CD4-positive, alpha-beta T cell treated with Interferon gamma for 1 hour (primary cell): ENCODE measurements at places on chromosomes 4 and X.
A peak's percentile ranks its signal among the peaks of the same experiment; 100 is the strongest.

- no peak for DNase-seq
Observed at GRCh38 chr4:66564901-66565651, 894.8 kb upstream of the EPHA5 start.

DNA sequence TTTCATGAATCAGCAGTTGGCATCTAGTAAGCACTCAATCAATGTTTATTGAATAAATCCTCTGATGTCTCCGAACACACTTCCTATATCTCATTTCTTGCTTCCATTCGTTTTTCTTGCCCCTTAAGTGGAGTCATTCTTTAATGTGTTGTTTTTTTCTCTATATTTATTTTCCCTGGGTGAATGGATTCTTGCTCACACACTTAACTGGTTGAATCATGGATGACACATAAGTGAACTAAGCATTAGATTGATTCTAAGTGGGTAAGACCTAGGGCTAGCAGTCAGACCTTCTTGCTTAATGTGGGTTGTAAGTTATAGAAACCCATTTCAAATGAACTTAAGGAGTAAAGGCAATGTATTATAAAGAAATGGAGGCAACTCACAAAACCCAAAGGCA, 111.1 kb downstream of the RTL3 start:
- DNase-seq = no peak

DNA sequence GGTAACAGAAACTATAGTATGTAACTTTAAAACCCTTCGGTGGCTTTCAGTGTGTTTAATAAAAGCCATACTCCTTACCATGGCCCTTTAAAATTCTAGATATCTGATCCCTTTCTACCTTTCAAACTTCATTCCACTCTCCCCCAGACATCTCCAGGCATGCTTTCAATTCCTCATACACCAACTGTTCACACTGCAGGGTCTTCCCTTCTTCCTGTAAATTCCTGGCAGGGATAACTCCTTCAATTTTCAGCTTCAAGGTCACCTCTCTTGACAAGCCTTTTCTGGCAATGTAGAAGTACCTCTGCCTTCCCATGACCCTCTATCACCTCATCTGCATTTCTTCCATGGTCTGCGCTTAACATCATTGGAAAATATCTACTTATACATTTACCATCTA, 60.8 kb downstream of the WDFY3 start:
- no peak for DNase-seq

DNA sequence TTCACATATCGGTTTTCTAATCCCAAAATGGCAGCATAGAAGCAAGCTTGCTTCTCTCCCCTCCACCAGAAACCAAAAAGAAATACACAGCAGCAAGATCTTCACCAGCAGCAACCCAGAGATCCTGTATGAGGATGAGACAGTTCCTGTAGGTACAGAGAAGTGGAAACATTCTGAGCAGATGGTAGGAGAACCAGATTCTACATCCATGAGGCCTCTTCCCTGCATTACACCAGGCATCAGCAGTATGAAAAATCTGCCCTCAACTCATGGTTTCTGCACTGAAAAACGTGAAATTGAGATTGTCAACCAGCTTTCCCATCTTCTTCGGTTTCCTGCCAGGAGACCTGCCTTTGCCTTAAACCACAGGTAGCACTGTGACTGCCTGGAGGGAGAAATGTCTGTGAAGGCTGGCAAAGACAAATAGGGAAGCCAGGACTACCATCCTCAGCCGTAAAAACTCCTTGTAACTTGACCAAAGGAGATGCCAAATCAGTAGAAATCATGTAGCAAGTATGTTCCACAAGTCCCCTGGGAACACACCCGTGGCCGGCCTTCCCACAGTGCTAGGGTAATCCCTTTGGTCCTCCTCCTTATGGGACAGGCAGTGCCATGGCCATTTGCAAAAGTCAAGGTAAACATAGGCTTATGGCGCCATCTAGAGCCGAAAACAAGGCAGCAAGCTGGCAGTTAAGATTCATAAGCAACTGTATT, 24.0 kb upstream of the MTHFD2L start:
- DNase-seq = peak; percentile 45

DNA sequence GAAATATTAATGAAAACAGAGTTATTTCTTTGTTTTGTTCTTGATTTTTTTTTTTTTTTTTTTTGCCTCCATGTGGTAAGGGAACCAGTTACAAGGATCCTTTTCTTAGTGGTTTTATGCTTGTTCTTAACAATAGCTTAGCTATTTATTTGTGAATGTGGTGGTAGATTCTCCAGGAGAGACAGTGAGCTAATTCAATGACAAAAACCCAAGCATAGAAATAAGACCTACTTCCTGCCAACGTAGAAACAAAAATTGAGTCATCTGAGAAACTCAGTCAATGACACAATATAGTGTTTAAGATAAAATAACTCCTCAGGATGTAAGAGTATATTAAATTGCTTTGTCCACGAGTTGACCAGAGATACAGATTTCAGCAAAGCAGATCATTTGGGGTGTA, 863.8 kb upstream of the PABPC4L start:
- DNase-seq = no peak

GRCh38 chrX:3527166-3527565, 180.7 kb upstream of the MXRA5 start:
- DNase-seq = no peak

DNA sequence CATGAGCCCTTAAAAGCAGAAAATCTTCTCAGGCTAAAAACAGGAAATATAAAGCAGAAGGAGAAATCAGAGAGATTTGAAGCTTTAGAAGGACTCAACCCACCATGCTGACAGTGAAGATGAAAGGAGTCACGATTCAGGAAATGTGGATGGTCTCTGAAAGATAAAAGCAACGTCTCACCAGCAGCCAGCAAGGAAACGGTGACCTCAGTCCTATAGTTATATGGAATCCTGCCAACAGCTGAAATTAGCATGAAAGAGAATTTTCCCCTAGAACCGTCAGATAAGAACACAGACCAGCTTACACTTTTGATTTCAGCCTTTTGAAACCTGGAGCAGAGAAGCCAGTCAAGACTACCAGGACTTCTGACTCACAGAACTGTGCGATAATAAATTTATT, 715.7 kb upstream of the HTR2C start:
- no peak for DNase-seq

DNA sequence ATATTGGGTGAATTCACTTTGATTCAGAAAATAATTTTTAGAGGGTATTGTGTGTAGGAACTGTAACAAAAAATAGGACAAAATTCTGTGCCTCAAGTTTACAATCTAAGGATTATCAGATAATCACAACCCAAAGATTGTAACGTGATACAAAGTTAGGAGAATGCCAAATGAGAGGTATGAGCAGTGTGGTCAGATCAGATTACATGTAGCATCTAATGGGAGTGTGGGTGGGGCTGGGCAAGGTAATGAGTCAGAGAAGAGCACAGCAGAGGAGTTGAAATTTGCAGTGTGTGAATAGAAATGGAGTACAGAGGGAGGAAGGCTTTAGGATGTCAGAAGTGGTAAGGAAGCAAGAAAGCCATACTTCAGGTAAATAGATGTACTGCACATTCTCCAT, 103.4 kb upstream of the TEX13A start:
- no peak for DNase-seq

DNA sequence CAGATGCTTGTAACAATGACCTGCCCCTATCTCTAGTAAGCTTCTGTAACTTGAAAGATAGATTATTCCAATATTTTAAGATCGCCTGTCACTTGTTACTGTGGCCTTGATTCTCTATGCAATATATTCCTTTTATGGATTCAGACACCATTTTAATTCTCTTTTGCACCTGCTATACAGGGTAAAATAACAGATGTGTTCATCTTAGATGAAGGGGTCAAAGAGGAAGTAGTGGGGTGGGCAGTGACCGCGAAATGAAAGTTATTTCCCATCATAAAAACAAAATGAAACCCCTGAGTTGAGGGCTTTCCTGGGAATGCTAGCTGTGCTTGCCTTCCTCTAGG, 175.9 kb downstream of the TSPAN5 start:
- DNase-seq = no peak

GRCh38 chr4:104919406-104919805, 227.3 kb upstream of the TET2 start:
- no peak for DNase-seq

GRCh38 chr4:32499171-32499570, 1779.0 kb downstream of the PCDH7 start:
- no peak for DNase-seq

DNA sequence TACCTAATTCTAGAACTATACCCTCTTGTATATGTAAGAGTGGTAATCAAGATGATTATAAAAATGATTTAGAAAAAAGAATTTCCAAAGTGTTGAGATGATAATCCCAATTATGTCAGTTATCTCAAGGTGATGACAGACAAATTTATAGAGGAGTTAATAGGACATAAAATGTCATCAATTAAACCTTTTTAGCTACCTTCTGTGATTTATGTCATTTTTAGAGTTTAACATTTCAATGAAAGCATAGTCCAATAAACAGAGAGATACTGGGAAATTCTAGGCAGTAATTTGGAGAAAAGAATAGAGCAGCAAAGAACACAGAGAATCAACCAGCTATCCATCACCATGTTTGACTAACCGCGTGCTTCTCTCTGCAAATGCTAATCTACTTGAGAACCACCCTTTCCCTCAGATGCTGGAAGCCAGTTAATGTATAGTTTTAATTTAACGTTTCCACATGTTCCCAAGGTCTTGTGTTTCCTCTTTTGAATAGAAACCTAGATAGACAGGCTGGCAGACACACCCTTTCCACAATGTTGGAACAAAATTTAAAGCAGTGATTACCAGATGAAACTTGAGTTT, 433.1 kb upstream of the FAM241A start:
- no peak for DNase-seq

GRCh38 chr4:165364452-165365080, 14.2 kb upstream of the CPE start:
- DNase-seq = no peak

DNA sequence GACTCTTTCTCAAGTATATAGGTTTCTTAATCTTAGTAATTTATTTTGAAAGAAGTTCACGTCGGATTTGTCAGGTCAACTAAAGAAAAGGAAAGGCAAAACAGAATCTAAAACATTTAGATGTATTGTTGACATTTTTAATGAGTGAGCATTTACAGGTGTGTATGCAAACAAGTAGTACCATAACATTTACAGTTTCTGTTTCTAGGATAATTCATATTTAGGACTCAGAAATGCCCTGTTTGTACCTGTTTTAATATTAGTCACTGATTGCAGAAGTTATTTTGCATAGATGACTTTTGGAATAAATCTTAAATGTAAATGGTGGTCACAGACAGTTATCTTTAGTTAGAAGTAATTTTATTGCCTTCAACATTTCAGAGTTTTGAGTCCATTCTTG, 151.3 kb upstream of the NUDT6 start:
- no peak for DNase-seq

GRCh38 chrX:11585174-11585573, 80.5 kb downstream of the ARHGAP6 start:
- DNase-seq = no peak

DNA sequence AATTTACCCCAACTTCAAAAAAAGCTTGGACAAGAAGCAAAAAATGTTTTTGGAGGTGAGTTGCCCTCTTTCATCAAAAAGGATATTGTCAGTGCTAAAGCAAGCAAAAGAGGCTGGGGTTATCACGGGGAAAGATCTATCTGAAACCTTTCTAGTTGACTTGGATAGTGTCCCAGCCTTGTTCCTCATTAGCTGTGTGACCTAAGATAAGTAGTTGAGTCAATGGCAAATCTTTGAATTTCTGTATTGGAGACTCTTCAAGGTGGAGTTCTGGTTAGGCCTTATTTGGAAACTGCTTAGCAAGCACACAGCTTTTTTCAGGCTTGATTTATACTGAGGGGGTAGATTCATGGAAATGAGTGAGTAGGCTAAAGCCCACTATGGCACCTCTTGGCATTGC, 271.6 kb downstream of the GRIA3 start:
- no peak for DNase-seq

DNA sequence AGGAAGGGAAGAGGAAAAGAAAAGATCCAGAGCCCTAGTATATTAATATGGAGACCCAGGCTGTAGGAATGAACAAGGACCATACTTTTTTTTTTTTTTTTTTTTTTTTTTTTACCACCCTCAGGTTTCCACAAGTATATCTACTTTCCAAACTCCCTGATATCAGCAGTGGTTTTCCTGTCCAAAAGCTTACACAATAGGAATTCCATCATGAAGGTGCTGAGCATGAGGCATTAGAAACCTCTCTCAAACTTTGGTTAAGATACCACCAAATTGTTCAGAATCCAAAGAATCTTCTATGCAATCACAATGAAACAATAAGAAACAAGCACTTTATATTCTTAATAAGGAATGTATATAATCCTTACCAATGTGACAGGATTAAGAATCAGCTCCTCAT, 26.5 kb downstream of the RPS6KA3 start:
- no peak for DNase-seq

GRCh38 chrX:77900688-77901087, 1.4 kb downstream of the COX7B start:
- no peak for DNase-seq

- no peak for DNase-seq
Observed at GRCh38 chrX:110373310-110373709, 14.7 kb downstream of the RTL9 start.

- no peak for DNase-seq
Observed at GRCh38 chr4:150004481-150004880, 73.8 kb upstream of the DCLK2 start.
